Stimulated activated CD8-positive, alpha-beta memory T cell treated with anti-CD3 and anti-CD28 coated beads, Interleukin-12 subunit alpha, Interleukin-12 subunit beta, amount 100 ng/mL, for 1 hour (primary cell): ENCODE measurements at places on chromosomes 16 and 17.

DNA sequence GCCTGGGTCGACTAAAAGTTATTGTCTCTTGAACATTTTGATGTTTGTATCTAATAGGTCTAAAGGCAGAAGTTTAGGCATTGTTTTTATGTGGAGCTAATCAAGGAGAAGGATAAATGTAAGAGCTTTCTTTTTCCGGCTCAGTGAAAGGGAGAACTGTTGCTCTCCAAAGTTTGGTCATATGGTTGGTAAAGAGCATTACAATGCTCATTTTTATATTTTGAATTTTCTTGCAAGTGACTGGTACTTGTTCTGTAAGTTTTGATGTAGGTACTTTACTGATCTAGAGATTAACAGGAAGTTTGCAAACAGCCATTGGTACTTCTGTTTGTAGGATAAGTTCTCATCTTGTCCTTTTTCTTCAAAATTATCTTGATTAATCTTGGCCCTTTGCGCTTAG, 30.9 kb upstream of the BCAS3 start:
- no peak for DNase-seq

DNA sequence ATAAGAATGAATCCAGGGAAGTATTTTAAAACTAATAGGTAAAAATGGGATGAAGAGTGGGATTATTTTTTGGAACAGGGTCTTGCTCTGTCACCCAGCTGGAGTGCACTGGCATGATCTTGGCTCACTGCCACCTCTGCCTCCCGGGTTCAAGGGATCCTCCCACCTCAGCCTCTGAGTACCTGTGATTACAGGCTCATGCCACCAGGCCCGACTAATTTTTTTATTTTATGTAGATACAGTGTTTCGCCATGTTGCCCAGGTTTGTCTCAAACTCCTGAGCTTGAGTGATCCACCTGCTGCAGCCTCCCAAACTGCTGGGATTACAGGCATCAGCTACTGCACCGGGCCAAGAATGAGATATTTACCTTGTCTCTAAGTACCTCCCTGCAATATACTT, 22.1 kb downstream of the NSMCE1 start:
- DNase-seq: no peak

DNA sequence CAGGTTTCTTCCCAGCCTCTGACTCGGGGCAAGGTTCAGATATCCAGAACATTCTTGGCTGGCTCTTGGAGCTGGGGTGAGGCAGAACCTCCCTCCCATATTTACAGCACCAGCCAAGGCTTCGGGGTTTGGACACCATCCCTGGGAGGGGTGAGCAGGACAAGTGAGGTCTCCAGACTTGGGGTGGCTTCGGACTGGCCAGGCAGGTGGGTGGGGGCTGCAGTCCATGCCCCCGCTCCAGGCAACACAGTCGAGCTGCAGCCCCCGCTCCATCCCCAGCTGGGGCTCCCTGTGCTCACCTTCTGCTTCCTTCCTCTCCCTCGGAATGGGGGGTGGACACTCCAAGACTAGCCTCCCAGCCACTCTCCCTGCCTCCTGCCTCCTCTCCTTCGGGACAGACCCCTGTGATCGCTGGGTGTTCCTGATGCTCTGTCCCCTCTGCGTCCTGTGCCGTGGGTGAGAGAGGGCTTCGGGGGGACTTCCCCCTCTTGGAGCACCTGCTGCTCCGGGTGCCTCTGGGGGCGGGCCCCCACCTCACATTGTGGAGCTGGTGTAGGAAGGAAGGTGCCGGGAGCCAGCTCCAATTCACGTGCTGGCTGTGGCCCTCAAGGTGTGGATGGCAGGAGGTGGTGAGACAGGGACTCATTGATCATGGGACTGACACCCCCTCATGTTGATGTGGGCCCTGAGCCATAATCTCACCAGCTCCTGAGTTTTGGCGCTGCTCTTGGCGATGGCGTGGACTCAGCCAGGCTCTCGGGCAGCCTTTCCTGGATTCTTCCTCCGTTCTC, 189.2 kb downstream of the SEC14L1 start:
- no peak for DNase-seq

DNA sequence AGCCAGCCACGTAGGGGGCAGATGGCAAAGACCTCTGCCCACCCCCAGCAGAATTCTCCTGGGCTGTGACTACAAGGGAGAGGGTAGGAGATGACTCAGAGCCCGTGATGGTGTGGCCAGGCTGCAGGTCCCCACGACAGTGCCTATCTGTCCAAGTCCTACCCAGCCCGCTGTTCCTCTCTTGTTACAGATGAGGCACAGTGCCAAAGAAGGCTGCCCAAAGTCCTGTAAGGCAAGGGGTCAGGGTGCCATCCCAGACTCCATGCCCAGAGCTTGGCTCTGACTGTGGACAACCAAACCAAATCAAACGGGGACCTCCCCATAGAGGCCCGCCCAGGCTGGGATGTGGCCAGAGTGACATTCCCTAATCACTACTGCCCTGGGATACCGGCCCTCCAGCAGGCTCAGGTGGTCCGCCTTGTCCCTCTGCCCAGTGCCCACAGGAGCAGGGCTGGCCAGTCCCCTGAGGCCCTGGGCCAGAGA, 12.6 kb upstream of the BCAR1 start:
- no peak for DNase-seq

- no peak for DNase-seq
Measured at GRCh38 chr16:54136276-54136625, 150.3 kb downstream of the IRX3 start.

- DNase-seq: no peak
Measured at GRCh38 chr17:33676444-33676843, 383.3 kb upstream of the ASIC2 start.

- no peak for DNase-seq
Measured at GRCh38 chr16:85159179-85159980, 47.1 kb upstream of the CIBAR2 start.

DNA sequence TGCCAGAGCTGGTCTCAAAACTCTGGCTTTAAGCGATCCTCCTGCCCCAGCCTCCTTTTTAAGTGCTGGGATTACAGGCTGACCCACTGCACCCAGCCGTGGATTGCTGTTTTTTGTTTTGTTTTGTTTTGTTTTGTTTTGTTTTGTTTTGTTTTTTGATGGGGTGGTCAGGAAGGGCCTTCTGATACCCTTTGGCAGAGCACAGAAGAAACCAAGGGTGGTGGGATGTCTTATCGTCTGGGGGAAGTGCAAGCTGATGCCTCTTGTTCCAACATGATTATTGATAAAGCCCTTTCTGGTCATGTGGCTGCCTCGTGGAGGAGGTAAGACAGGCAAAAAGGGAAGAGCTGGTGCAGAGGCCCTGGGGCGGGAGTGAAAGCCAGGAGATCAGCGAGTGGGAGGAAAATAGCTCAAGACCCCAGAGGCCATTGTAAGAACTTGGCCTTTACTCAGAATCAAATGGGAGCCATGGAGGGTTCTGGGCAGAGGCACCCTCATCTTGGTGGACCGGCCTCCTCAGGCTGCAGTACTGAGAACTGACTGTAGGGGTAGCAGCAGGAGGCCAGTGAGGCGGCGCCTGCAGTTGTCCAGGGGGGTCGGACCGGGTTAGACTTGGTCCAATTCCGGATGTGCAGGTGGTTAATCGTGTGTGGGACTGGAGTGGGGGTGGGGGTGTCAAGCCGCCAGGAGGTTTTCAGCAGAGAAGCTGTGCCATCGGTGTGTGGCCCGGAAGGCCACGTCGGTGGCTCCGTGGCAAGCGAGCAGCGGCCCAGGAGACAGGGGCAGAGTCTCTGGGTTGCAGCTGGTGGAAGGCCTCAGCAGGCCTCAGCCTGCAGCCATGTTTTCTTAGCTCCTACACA, 84.4 kb upstream of the GSE1 start:
- no peak for DNase-seq
